ENCODE measurements at places on chromosomes 12 and 14.

DNA sequence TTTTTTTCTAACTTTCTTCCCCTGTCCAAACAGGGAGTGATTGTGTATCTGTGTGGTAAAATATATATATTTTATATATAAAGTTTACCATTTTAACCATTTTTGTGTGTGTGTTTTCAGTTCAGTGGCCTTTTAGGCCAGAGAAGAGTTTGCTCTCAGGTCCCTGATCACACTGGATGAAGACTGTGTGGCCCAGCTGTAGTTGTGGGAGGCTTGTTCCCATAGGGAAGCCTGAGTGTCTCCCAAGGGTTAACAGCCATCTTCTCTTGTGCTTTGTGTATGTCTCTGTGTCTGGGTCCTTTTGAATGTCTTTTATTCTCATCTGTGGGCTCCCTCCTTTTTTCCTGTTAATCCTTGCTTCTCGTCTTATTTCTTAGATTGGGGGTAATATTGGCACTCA is 23.4 kb downstream of the CGRRF1 start:
- DNase-seq = no peak

- DNase-seq = no peak
Measured at GRCh38 chr14:72568296-72568992, 325.5 kb downstream of the DPF3 start.

- DNase-seq = peak; percentile 76
Measured at GRCh38 chr12:67441736-67442346, 172.7 kb downstream of the CAND1 start.

- no peak for DNase-seq
Measured at GRCh38 chr14:103204852-103205540, 81.7 kb downstream of the TNFAIP2 start.

DNA sequence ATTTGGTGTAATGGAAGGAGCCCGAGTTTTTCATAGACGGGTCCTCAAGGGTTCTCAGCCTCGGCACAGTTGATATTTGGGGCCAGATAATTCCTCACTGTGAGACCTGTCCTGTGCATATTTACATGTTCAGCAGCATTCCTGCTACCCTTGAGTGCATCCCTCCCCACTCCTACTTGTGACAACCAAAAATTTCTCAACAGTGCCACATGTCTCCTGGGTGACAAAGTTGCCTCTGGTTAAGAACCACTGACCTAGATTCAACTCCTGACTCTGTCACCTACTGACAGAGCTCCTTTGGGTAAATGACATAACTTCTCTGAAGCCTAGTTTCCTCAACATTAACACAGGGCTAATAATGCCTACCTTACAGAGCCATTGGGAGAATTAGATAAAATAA is 60.4 kb downstream of the TTC9 start:
- DNase-seq = no peak

GRCh38 chr14:103408491-103409155 is 23.4 kb downstream of the MARK3 start:
- no peak for DNase-seq

Measured in stimulated activated CD4-positive, alpha-beta T cell treated with anti-CD3 and anti-CD28 coated beads, Interleukin-12 subunit alpha, Interleukin-12 subunit beta, amount 100 ng/mL, for 48 hours (primary cell).